ENCODE measurements at places on chromosomes 3 and 15. TPM values are rescaled to one million over a fixed set of nuclear protein-coding genes. Genes with fewer than 3 reads are reported as not detected.

The LTK gene
- total RNA-seq, result 1.8 TPM

The CIAO2A gene
- total RNA-seq, result 73.0 TPM

The SECISBP2L gene
- total RNA-seq, result 79.8 TPM

The WDR93 gene
- total RNA-seq, result 0.20 TPM

The DNASE1L3 gene
- 3.0 TPM for total RNA-seq

The ZNF860 gene
- total RNA-seq, result 2.3 TPM

The C3orf49 gene
- not detected for total RNA-seq
